ENCODE measurements at places on chromosomes 1 and 21. TPM values are rescaled to one million over a fixed set of nuclear protein-coding genes. Genes with fewer than 3 reads are reported as not detected.

Gene ARMH1
- total RNA-seq: 5.2 TPM

Gene HSPB7
- 1,229 TPM for total RNA-seq

Gene FAM177B
- total RNA-seq: not detected

DNA sequence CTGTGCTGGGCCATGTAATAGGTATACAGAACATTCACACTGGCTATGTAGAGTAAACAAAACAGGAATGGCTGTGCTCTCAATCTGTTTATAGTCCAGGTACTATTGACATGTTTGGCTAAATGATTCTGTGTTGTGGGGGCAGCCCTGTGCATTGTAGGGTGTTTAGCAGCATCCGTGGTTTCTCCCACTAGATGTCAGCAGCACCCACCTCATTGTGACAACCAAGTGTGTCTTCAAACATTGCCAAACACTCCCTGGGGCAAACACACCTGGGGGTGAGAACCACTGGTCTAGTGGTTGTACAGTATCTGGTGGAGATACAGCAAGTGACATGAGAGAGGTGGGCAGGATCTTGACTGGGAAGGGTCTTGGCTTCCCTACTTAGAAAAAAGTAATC lies 80.4 kb upstream of the SPATA6 start:
- H3K27me3 ChIP-seq: no peaks in the 10 kb centered on the region
- DNase-seq: no peak
- H3K36me3 ChIP-seq: no peaks in the 10 kb centered on the region
- no peak overlapping the region for H3K4me3 ChIP-seq

DNA sequence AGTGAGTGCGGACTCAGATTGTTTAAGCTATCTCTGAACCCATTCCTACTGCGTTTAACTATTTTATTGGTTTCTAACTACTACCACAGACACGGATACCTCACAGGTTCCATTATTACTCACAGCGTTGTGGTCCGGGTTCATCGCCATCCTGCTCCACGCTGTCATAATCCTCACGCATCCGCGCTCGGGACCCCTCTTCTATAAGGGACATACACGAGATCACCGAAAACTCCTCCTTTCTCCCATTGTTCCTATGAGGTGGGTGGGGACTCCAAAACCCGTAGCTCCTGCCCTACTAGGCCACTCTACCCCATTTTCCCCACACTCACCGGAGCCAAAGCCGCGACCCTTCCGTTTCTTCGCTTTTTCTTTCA lies 610 bp downstream of the RBM8A start:
- H3K36me3 ChIP-seq: peaks cover 13% of the 10 kb centered on the region
- H3K4me1 ChIP-seq: peaks cover 21% of the 10 kb centered on the region
- DNase-seq: no peak
- H3K27me3 ChIP-seq: no peaks in the 10 kb centered on the region
- H3K4me3 ChIP-seq: peak overlapping the region; percentile 72
- H3K27ac ChIP-seq: peak overlapping the region; percentile 93

- no peak overlapping the region for H3K4me3 ChIP-seq
- DNase-seq: no peak
These were observed 70.4 kb upstream of the SSBP3 start for GRCh38 chr1:54476530-54477109.

- no peaks in the 10 kb centered on the region for H3K36me3 ChIP-seq
- H3K27me3 ChIP-seq: no peaks in the 10 kb centered on the region
- H3K4me3 ChIP-seq: no peak overlapping the region
- no peaks in the 10 kb centered on the region for H3K4me1 ChIP-seq
- H3K27ac ChIP-seq: no peak overlapping the region
- DNase-seq: no peak
These were observed 17.7 kb upstream of the CLSTN1 start for GRCh38 chr1:9841460-9841859.

- no peak overlapping the region for H3K27ac ChIP-seq
- H3K27me3 ChIP-seq: no peaks in the 10 kb centered on the region
- H3K4me3 ChIP-seq: no peak overlapping the region
- DNase-seq: no peak
- no peaks in the 10 kb centered on the region for H3K36me3 ChIP-seq
These were observed 1.1 kb upstream of the COL11A1 start for GRCh38 chr1:103109311-103109920.

DNA sequence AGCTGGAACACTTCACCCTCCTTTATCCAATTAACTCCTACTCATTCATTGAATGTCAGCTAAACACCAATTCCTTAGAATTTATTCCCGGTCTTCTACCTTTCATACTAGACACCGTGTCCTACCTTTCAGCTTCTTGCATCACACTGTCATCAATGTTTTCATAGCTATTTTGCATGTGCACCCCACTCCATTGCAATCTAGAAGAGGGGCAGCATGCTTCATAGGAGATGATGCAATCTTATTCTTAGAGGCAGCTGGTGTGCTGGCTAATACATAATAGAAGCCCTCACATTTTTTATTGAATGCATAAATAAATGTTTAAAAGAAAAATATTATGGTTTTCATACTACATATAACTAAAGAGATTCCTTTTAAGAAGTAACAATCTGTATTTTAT lies 123.6 kb downstream of the DSCAM start:
- H3K27ac ChIP-seq: no peak overlapping the region
- H3K4me1 ChIP-seq: no peaks in the 10 kb centered on the region
- H3K4me3 ChIP-seq: no peak overlapping the region
- H3K36me3 ChIP-seq: no peaks in the 10 kb centered on the region

DNA sequence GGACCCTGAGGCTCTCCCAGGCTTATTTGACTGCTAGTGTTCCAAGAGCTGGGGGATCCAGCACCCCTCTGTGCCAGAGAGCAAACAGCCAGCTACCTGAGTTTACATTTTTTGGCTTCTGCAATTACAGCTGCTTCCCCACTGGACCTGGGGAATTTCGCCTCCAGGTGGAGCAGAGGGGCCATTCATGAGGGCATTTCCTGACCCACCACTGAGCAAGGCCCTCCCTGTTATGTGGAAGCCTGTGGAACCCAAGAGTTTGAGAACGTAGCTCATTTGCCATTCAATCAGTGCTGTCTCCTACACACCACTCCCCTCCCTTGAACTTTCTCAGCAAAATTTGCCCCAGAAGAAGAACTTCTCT lies 42.7 kb upstream of the TMEM51 start:
- no peaks in the 10 kb centered on the region for H3K36me3 ChIP-seq
- no peaks in the 10 kb centered on the region for H3K4me1 ChIP-seq
- H3K4me3 ChIP-seq: no peak overlapping the region
- H3K27me3 ChIP-seq: no peaks in the 10 kb centered on the region
- no peak overlapping the region for H3K27ac ChIP-seq

DNA sequence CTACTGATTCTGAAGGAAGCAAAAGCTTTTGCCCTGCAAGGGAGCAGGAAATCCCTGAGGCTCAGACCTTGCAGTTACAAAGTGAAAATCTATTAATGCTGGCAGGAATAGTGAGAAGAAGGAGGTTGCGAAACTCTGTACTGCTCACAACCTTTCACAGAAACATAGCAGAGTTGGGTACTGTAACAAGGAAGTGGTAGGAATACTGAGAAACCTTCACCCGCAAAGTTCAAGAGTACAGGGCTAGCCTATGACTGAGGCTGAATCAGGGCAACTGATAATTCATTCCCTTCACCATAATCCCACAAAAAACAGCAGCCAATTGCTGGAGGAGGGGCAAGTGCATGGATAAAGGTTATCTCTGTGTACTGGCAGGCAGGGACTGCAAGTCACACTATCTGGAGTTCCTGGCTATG lies 23.9 kb upstream of the KCTD3 start:
- H3K36me3 ChIP-seq: no peaks in the 10 kb centered on the region
- H3K4me1 ChIP-seq: no peaks in the 10 kb centered on the region
- no peak overlapping the region for H3K27ac ChIP-seq
- H3K27me3 ChIP-seq: no peaks in the 10 kb centered on the region

DNA sequence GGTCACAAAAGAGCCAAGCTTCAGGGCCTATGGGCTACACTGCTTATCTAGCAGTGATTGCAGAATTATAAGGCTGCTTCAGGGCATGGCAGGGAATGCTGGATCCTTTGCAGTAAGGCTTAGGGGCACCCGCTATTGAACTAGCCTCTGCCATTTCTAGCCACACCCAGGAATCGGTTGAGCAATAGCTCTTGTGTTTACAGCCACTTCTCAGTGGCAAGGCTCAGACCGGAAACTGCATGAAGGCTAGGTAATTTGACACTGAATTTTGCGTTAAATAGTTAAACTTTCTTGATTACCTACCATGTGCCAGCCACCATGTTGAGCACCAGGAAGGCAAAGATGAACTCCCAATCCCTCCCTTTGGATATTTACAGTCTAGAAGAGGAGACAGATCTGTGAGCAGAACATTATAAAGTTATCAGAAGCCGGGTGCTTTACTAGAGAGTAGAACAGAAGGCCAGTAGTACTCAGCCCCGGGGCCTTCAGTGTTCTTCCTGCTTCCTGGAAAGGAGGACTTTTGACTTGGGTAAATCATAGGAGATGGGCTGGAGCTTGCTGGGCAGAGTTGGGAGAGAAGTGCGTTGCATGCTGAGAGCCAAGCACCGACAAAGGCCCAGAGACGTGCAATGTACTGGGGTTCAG lies 98.6 kb upstream of the LPGAT1 start:
- DNase-seq: no peak
- H3K4me3 ChIP-seq: no peak overlapping the region
- H3K27me3 ChIP-seq: no peaks in the 10 kb centered on the region
- H3K27ac ChIP-seq: no peak overlapping the region

DNA sequence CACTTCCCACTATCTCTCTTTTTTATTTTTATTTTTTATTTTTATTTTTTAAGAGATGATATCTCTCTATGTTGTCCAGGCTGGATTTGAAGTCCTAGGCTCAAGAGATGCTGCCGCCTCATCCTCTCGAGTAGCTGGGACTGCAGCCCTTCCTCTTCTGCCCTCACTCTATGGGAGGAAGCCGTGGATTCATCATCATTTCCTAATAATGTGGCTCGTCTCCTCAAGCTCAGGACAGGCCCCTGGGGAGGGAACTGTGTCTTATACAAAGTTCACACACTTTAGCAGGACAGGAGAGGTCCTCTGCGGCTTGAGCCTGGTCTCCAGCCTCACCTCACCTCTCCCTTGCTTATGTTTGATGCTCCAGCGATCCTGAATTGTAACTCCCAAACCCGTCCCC lies 16.5 kb upstream of the IFFO2 start:
- no peak overlapping the region for H3K27ac ChIP-seq
- H3K36me3 ChIP-seq: no peaks in the 10 kb centered on the region
- no peaks in the 10 kb centered on the region for H3K27me3 ChIP-seq
- DNase-seq: no peak

- no peaks in the 10 kb centered on the region for H3K36me3 ChIP-seq
- no peak overlapping the region for H3K4me3 ChIP-seq
- H3K4me1 ChIP-seq: no peaks in the 10 kb centered on the region
- no peak for DNase-seq
These were observed 238.3 kb downstream of the OMA1 start for GRCh38 chr1:58308206-58308605.

DNA sequence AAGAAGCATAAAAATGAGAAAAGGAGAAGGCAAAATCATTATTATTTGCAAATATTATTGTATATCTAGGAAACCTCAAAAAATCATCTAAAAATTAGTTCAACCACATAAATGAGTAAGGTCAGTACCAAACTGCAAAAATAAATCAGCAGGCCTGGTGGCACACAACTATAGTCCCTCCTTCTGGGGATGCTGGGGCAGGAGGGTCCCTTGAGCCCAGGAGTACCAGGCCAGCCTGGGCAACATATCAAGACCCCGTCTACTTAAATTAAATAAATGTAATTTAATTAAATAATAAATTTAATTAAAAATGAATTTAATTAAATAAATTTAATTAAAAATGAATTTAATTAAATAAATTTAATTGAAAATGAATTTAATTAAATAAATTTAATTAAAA lies 40.3 kb upstream of the TRIM67 start:
- no peaks in the 10 kb centered on the region for H3K27me3 ChIP-seq
- H3K4me1 ChIP-seq: no peaks in the 10 kb centered on the region
- no peak overlapping the region for H3K4me3 ChIP-seq
- no peak for DNase-seq
- H3K36me3 ChIP-seq: no peaks in the 10 kb centered on the region
- no peak overlapping the region for H3K27ac ChIP-seq

- no peaks in the 10 kb centered on the region for H3K36me3 ChIP-seq
- no peak overlapping the region for H3K4me3 ChIP-seq
- DNase-seq: no peak
- H3K27me3 ChIP-seq: no peaks in the 10 kb centered on the region
- no peak overlapping the region for H3K27ac ChIP-seq
These were observed 31.1 kb downstream of the KCNN3 start for GRCh38 chr1:154838988-154839387.

GRCh38 chr1:96944432-96945092 lies 223.0 kb downstream of the PTBP2 start:
- no peak for DNase-seq
- no peak overlapping the region for H3K4me3 ChIP-seq
- H3K27me3 ChIP-seq: no peaks in the 10 kb centered on the region
- no peaks in the 10 kb centered on the region for H3K4me1 ChIP-seq
